H7 (cell line): ENCODE measurements at places on chromosomes 12 and 14. TPM values are rescaled to one million over a fixed set of nuclear protein-coding genes. Genes with fewer than 3 reads are reported as not detected.

DNA sequence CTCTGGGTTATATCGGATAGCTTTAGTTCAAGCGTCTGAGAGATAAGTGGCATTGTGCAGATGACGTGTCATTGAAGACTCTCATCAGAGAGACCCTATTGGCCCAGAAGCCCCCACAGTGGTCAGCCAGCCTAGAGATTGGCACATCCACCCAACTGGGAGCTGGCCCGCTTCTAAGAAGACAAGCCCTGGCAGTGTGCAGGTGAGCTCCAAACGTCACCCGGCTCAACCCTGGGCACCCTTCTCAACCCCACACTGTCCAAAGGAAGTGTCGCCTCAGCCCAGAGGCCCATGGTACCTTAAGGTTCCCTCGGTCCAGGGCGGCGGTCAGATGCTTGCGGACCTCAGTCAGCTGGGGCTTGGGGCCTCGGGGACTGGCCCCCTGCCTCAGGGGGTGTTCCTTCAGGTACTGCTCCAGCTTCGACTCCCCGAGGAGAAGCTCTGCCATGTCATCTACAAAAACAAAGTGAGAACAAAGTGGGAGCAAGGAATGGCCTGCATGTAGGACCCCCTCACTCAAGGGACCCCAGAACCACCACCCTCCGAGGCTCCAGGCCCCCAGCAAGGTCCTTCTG is 30.3 kb downstream of the TTC7B start:
- DNase-seq = peak; percentile 11

DNA sequence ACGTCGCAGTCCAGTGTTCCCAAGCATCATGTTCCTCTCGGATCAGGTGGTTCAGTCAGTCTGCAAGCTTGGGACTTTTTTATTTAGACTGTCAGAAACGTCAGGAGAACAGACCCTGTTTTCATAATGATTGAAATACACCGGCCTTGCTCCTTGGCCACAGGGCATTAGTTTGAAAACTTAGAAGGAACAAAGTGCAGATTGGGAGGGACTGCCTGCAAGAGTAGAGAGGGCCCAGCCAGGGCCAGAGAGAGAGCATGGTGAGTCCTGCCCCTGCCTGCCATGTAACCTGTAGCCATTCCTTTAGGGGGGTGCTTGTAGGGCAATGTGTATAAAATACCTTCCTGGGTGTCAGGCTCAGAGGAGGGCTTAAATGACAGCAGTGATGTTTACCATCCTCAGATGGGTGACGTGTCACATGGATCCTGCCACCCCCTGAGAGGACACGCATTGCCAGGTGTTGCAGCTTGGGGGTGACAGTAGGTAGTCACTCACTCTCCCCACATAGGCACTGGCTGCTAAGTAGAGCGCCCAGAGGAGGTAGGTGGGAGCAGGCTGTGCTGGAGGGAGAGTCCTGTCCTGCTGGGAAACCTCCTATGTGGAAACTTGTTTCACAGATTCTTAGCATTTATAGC is 45.7 kb downstream of the MMAB start:
- no peak for DNase-seq

- no peak for DNase-seq
These were observed 220.3 kb upstream of the ARID2 start for GRCh38 chr12:45509187-45509586.

DNA sequence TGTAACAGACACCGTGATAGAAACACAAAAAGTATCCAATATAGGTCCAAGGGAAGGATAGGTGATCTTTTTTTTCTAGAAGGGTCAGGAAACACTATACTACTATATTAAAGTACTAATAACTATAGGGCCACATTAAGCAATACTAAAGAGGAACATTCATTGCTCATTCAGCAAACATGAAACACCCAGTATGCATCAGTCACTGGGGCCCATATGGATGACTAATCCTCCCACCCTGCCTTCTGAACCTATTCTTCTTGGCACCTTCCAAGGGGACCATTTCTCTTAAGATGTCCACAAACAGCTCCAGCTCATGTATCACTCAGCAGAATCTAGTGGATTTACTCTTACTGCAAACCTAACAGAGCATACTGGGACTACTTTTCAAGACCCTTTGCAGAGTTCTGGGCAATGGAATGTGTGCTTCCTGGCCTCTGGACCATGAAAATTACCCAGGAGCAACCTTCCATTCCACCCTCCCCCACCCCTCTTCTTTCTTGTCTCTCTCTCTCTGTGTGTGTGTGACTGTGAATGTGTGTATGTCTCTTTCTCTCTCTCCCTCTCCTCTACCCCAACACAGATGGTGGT is 187.9 kb downstream of the EPS8 start:
- DNase-seq = no peak

DNA sequence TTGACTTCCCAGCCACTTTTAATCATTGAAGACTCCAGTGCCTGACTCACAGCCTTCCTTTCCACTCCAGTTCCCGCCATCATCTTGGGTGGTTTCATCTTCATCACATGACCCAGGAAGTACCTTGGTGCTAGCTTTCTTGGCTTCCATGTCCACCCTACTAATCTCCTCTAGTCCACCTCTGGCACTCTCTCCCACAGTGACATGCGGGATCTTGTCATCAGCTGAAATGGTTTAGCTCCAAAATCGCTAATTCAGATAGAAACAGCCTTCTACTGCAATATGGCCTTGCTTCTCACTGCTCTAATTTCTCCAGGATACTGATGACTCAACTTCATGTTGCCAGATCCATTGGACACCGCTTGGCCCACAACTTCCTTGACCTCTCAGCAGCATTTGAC is 24.5 kb downstream of the WDR20 start:
- no peak for DNase-seq

The SRRM4 gene
- total RNA-seq = 0.26 and 0.76 TPM in 2 replicates

The ZFYVE26 gene
- total RNA-seq = 18.8 and 20.4 TPM in 2 replicates

The HRK gene
- total RNA-seq = 0.33 and 0.59 TPM in 2 replicates

The PTGER2 gene
- 0.24 and 1.9 TPM in 2 replicates for total RNA-seq

DNA sequence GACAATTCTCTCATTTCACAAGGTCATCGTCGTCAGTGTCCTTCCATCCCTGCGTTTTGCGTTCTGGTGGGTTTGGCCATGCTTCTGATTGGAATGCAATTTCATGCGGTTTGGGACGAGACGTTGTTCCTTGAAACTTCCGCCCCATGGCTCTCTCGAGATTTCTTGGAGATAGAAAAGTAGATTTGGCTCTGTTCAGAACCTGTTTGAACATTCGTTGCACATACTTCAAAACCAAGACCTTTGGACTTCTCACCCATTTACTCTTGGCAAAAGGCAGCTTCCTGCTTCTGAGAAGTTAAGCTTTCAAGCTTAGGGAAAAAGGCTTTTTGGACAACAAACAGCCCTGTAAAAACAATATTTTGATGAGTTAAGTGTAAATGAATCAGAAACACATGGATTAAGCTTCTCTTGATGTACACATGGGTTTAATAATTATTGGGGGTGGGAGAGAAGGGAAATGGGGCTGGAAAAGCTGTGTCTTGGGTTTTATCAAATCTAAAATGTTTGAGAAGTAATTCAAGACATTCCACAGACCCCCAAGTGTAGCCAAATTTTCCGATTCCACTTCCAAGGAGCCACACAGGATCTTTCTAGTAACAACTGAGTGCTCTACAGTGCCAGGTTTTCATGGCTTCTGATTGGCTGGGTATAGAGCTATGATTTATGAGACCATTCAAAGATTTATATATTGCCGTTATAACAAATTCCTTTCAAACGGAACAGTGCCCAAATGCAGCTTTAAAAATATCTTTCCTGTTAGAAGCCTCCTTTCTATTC is 467.2 kb downstream of the MED13L start:
- no peak for DNase-seq

The INHBE gene
- 9.6 and 10.4 TPM in 2 replicates for total RNA-seq

DNA sequence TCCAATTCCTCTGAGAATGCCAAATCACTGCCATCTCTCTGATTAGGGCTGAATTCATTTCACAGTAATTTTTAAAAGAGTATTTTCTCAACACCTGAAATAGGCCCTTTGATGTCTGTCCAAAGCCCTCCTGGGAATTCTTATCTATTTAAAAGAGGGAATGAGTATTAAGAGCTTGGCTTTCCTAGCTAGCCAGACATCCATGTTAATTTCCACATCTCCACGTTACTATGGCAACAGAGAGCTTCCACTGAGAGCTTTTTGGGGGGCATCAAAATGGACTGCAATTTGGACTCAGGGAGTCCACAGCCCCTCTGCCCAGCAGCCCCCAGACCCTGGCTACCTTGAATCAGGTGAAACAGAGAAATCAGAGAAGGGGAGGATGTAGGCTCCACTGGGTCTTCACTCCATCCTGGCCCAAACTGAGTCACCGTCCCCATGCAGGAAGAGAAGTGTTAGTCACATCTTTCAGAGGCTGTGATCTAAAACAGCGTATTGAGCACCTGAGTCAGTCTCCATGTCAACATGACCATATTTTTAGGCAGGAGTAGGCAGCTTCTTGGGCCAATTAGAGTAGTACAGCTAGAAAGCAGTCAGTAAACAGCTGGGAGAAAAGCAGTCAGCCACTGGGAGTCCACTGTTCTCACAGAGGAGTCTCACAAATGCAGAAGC is 7.0 kb upstream of the FICD start:
- DNase-seq = no peak

DNA sequence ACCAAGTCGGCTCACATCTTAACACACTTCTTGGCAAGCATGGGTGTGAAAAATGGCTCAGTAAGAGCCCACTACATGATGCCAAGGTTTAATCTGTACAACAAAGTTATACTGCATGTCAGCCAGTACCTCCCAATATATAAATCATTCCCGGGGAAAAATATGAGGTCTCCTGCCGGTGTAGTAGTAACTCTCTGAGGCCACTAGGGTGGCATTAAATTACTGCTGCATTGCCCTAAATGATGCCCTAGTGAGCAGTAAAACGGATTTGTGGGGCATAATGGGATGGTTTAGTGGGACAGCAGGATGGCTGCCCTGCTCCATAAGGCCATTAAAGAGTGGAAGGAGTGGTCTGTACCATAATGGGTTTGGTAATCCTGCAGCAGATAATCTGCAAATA is 267.7 kb downstream of the MED13L start:
- DNase-seq = no peak

The ITGB7 gene
- total RNA-seq = 0.30 and 0.52 TPM in 2 replicates

DNA sequence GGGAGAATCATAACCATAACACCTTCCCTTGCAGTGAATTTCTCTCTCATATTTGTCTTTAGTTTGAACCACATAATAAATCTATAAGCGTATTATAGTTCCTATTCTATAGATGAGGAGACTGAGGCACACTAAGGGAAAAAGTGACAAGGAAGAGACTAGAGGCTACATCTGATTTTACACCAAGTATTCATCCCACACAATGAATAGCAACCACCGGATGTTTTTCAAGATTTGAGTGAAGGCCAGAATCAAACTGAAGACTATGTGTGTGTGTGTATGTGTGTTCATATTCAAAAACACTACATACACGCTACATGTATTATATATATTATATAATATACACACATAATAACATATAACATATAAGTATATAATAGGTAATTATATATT is 4.7 kb downstream of the ASB2 start:
- DNase-seq = no peak

- DNase-seq = no peak
These were observed 246.1 kb downstream of the SSPN start for GRCh38 chr12:26441434-26441833.

The LMNTD1 gene
- total RNA-seq = 2.8 TPM in 1 of 2 replicates, not detected in the other

DNA sequence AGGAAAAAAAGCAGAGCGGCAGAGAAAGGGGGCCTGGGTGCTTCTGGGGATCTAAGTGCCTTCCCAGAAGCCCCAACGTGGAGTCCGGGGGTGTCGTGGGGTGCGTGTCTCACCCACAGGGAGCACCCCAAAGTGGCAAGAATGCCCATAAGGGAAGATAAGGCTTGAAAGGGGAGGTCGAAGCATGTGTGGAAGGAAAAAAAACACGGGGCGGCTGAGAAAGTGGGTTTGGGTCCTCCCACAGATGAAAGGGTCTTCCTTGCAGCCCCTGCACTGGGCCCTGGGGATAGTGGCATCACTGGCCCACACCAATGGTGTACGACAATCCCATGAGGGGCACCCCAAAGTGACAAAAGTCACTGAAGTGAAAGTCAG is 275.5 kb downstream of the ALG10 start:
- DNase-seq = no peak

DNA sequence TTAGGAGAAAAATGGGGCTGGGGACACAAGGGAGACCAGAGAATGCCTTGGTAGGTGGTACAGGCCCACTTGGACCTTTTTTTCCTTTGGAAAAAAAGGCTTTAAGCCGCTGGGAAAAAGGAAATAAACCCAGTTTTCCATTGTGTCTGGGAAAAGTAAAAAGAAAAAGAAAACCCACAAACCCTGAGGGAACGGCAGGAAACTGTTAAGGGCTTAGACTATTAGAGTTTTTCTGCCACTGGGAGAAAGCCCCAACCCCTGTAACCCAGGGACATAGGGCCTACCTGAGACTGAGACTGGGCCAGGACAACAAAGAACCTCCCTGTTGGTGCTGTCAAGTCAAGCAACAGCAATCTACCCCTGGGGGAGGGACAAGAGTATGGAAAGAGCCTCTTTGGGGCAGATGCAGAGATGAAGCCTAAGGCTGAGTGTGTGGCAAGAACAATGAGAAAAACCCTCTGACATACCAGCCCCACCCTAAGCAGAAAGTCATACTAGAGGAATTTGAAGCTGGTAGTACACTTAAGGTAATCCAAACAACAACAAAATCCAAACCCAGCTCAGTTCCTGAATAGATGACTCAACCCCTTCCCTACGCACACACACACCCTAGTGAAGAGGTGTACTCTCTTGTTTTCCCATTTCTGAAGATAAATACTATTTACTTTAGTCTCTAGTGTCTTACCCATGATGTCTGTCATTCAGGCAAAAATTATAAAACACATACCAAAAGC is 22.8 kb downstream of the ATF1 start:
- no peak for DNase-seq

DNA sequence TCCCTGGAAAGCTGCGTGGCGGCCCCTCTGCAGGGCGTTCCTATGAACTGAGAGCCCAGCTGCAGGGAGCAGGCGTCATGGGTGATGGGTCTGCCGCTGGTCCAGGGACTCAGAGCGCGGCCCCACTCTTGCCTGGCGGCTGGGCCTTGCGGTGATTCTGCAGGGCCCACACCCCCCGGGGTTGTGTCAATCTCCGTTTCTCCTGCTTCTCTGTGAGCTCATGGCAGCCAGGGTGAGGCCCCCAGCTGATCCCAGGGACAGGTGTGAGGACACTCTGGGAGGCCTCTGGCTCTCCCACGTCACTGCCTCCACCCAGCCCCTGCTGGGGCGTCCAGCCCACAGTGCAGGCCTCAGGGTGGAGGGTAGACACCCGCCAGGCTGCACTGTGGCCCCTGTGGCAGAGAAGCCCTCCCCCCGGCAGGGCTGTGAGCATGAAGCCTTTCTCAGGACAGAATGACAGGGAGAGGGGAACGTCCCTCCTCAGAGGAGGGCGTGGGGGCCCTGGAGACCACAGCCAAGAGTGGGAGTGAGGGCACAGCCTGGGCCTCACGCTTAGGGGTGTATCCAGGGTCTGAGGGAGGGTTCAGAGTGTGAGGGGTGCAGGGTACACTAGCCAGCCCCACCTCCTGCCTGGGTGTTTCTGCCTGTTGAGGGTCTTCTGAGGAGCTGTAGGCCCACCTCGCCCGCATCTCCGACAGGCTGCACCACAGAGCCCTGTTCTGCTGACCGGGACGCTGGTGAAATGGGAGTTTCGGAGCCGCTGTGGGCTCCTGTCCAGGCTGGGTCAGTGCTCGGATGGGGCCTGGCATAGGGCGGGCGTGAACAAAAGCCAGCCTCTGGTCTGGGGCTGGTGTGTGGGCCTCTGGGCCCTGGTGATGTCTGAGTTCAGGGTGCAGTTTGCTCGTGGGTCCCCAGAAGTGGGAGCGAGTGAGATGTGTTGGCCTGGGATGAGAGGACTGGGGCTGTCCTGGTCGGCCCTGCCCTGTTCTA is 26.7 kb upstream of the CRIP2 start:
- DNase-seq = no peak

The KIF26A gene
- 59.2 and 61.0 TPM in 2 replicates for total RNA-seq

GRCh38 chr12:51025338-51025835 is 797 bp downstream of the SLC11A2 start:
- no peak for DNase-seq

- no peak for DNase-seq
These were observed 3.1 kb downstream of the NUMB start for GRCh38 chr14:73455294-73455693.
